AG08396 (cell line): ENCODE measurements at places on chromosomes 12 and 14.
A peak's percentile ranks its signal among the peaks of the same experiment; 100 is the strongest.

DNA sequence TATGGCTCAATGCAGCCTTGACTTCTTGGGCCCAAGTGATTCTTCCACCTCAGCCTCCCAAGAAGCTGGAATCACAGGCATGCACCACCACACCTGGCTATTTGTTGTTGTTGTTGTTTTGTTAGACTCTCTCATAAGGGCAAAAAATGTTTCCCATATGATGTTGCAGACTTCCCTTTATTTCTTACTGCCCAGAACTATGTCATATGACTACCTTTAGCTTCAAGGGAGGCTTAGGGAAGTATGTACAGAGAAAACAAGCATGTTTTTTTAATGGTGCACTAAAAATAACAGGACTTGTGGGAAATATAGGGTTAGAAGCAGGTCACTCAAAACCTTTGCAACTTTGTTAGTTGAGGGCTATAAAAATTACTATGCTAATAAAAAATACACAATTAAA, 4.3 kb upstream of the GPR19 start:
- no peak for DNase-seq

DNA sequence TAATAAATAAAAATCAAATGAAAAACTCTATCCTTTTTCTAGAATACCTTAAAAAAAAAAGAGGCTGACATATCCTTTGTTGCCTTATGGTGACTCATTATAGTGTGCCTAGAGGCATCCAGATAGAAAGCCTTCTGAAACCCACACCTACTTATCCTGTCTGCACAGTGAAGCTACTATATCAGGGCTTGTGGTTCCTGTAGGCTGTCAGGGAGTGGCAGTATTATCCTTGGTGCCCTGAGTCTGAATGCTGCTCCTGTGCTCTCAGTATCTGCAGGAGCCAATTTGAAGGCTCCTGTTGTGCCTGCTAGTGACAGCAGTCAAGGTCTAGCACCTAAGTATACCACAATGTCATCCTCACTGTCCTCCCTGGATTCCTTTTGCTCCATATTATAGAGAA, 168.4 kb upstream of the AVPR1A start:
- DNase-seq = no peak

- DNase-seq = no peak
Measured at GRCh38 chr12:94811611-94812010, 161.3 kb upstream of the TMCC3 start.

DNA sequence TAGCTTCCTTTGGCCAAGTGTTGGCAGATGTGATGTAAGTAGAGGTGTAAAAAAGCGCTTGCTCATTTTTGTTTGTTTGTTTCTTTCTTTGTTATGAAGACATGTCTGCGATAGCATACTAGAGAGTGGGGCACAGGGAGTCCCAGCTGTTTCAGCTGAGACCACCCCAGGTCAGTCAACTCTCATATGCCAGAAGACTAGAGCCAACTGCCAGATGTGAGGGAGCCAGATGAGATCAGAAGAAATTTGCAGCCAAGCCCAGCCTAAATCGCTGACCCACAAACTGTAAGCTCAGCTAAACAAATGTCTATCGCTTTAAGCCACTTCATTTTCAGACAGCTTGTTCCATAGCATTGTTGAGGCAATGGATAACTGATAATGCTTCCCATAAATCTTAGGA, 397.1 kb downstream of the APAF1 start:
- no peak for DNase-seq

GRCh38 chr14:50099335-50099734, 17.0 kb downstream of the VCPKMT start:
- DNase-seq = no peak

DNA sequence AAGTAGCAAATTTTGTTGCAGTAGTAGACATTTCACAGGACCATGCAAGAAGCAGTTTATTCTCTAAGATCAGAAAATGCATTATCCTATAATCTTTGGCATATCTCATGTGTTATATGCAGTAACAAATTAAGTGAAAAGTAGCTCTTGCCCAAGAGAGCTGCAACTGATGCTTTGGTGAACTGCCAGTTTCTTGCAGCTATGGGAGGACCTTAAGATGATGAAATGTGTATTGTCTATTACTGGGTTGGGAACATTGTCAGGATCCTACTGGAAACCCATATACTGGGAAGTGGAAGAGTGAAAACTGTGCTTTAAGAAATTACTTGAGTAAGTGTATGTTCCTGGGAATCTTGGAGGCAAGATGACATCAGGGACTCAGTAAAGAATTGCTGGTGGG, 238.8 kb downstream of the DACT1 start:
- DNase-seq = no peak

- DNase-seq = no peak
Measured at GRCh38 chr12:113171543-113171942, 13.7 kb downstream of the DDX54 start.

DNA sequence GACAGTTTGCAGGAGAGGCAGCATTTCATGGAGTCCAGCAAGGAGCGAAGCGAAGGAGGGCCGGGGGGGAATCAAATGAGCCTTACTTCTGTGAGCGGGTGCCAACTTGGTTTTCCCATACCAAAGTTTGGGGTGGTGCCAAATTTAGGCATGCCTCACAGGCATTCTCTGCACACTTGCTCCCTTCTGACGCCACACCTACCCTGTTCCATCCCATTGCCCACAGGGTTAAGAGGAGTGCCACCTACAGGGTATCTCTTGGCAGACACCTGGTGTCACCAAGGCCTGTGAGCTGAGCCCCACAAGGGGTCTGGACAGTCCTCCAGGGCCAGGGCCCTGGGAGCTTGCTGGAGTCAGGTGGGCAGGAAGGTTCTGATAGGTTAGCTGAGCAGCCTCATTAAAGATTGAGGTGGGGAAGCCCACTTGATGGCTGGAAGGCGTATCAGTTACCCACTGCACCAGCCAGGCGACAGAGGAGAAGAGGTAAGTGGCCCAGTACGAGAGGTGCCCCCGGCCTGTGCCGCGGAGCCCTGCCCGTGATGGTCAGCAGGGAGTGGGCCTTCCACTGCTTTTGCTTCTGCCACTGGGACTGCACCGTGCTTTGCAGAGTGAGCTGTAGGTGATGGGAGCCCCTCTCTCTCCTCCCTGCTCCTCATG, 45.2 kb downstream of the DEGS2 start:
- no peak for DNase-seq

DNA sequence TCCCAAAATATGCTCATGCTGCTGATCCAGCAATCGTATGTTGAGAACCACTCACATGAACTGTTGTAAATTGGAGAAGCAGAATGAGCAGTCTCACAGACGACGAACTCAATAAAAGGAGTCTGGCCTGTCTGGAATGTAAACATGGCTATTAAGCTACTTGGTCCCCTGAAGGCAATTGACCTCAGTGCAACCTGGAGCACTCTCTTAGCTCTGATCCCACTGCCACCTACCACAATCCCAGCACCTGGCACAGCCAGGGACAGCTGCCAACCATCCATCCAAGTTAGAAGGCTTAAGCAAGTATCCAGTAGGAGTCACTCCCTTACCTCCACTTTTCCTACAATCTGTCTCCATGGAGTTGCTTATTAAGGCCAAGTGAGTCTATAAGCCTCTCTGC, 406.9 kb upstream of the CLEC14A start:
- no peak for DNase-seq

DNA sequence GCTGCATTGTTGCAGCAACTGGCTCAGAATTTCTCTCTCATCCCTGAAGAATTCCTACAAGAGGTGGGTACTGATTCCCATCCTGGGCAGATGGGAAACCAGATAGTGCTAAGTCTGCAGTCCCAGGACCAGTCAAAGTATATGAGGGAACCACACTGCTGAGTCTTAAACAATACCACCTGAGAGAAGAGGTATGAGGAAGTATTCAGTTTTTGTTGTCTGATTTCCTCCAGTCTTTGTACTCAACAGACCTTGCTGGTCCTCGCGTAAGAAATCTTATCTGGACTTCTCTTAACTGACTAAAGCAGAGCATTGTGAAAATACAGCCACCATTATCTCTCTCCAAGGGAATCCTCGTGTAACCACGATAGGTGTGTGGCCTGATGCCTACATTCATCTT, 3.6 kb upstream of the EDDM3A start:
- no peak for DNase-seq

- no peak for DNase-seq
Measured at GRCh38 chr14:103085106-103086091, 1.4 kb downstream of the LBHD2 start.

GRCh38 chr14:40197344-40197743, 765.1 kb upstream of the FBXO33 start:
- DNase-seq = no peak

DNA sequence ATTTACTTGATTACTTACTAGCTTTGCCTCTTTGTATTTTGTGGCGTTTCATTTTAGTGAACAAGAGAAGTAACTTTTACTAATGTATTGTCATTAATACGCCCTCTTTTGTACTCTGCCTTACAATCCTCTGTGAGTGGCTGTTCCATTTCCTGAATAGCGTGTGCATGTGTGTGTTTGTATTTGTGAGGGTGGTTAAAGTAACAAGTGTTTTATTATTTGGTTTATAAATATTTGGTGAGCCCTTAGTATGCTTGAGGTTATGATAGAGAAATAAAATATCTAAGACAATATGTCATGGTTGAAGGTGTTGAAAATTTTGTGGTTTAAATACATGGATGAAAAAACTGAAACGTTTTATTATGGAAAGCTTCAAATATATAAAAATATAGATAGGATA, 71.7 kb upstream of the REP15 start:
- no peak for DNase-seq

DNA sequence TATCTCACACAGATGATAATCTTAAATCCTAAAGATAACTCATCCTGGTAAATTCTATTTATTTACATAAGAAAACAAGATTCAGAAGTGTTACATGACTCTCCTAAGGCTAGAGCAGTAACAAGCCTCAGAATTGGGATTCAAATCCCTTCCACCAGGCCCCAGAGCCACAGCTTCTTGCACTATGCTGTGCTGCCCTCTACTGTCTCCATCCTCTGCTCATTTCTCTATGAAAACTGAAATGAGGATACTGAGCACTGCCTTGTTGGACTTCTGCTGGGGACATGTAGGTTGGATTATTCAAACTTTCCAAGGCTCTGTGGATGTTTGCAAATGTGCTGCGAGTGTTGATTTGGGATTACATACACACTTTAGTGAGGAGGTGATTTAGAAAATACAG, 23.5 kb upstream of the C12orf50 start:
- DNase-seq = peak; percentile 15

- no peak for DNase-seq
Measured at GRCh38 chr14:26097852-26098251, 500.0 kb downstream of the NOVA1 start.

DNA sequence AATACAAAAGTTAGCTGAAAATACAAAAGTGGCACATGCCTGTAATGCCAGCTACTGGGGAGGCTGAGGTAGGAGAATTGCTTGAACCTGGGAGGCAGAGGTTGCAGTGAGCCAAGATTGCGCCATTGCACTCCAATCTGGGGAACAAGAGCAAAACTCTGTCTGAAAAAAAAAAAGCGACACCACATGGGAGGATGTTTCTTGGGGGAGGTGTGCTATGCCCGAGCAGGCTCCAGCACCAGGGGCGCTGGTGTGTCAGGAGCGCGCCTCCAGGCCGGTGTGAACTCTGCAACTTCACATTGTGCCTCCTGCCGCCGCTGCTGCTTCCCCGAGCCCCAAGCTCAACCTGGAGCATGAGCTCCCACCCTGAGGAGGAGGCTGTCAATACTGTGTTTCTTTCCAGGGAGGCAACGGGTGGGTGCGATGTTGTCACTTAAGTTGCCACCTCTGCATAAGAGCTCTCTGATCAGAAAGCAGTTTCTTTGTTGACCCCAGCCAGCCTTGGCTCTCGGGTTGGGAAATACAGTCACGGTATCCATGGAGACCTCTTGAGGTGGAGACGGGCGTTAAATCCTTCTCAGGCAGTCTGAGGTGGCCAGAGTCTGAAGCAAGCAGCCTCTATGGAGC, 18.9 kb downstream of the DEGS2 start:
- DNase-seq = no peak

GRCh38 chr12:79983986-79984620, 49.2 kb upstream of the PPP1R12A start:
- DNase-seq = peak; percentile 21

DNA sequence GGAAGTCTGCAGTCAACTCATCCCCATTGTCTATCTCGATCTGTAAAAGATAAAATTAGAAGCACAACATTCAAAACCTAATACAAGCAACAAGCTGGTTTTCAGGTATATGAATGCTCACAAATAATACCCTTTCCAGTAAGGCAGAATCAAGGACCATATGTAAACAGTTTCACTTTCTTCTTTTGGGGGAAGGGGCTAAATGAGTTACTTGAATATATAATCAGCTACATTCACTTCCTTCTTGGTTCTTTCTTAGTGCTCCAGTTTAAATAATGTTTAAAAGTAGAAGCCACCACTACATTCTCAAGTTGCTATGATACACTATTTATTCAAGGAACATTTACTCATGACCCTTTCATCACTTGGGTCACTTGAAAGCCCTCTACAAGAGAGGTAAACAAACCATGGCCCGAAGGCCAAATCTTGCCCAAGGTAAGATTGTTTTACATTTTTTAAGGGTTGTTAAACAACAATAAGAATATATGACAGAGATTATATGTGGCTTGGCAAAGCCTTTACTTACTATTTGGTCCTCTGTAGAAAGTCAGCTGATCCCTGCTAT, 10.3 kb downstream of the TWF1 start:
- DNase-seq = no peak

DNA sequence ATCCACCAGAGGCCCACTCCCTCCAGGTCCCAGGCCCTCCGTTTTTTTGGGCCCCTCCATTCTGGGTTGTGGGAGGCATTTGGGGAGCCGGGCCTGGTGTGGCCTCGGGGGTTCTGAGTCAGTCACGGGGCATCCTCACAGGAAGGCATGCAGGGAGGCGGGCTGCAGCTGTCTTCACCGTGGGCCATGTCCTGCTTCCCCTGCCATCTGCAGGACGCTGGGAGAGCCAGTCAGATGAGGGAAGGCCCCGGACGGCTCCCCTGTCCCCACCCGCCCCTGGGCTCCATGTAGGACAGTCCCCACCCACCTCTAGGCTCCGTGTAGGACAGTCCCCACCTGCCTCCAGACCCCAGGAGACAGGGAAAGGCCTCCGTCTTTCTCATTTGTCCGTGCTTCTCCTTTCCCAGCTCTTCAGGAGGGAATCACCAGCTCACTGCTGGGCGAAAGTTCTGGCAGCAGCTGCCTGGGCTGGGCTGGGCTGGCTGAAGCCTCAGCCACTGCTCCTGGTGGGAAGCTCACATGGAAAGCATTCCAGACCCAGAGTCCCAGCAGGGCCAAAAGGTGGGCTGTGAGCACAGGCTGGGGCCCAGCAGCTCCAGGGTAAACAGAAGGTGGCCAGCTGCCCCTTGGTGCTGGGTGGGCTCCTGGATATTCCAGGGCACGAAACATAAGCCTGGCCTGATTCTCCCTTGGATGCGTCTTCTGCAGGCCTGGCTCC, 217.8 kb downstream of the KIF26A start:
- no peak for DNase-seq

GRCh38 chr12:78951803-78952551, 87.4 kb downstream of the SYT1 start:
- DNase-seq = no peak

DNA sequence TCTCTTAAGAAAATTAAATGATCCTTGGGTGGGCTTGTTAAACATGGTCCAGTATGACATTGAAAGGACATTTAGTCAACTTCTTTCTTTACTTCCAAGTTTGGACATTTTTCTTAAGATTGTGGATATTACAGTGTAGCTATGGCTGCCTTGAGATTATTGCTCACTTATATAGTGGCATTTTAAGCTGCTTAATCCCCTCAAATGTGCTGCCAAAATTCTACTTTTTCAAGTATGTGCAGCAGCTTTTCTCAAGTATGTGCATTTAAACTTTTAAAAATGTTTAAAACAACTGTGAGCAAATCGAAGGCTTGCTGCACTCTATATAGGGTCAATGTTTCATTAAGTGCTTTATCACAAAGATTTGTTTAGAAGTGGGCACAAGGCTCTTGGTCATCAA, 7.4 kb downstream of the TXNRD1 start:
- no peak for DNase-seq
